DMS79 (cell line): ENCODE measurements at places on chromosomes 3 and 15.

DNA sequence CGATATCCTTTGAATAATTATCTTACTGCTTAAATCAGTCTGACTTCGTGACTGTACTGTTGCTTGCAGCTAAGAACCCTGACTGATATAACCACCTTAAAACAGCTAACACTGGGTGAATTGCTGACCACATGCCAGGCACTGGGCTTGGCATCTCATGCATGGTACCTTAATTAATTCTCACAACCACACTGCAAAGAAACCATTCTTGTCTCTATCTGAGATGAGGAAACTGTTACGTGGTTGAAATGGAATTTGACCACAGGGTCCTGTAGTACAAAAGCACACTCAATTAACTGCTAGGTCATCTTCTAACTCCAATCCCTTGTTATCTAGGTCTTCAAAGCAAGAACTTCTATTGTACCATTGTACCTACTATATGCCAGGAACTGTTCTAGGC lies 92.7 kb upstream of the PRICKLE2 start:
- DNase-seq = no peak

- DNase-seq = peak; percentile 19
Observed at GRCh38 chr15:44775953-44776352, 39.6 kb downstream of the TRIM69 start.

DNA sequence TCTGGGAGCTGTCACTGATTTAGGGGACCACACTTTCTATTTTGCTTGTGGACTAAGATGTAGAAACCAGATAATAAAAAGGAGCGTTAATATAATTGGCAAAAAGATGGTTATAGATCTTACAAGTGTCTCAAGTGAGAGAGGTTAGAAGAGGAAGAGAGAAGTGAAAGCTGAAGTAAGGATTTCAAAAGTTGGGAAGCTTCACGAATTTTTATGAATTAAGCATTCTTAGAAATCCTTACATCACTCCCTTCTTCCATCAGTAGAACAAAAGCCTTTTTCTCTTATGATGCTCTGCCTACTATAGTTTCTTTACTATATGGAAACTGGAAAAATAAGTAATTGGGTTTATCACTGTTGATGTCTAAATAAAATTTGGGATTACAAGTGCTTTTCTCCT lies 146.5 kb downstream of the FNDC3B start:
- no peak for DNase-seq

DNA sequence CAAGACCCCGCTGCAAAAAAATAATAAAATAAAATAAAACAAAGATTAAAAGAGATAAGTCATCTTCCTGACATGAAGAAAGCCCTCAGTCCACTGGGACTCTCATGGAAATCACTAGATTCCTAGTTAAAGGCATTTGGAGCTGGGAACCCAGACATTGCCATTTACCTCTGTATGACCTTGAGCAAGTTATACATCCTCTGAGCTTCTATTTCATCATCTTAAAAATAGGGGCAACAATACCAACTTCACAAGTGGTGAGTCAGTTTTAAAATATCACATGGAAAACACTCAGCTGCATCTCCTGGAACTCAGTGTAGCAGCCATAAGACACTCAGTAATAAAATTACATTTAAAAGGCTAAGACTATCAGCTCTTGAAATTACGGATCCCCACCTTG lies 334.8 kb downstream of the ERC2 start:
- no peak for DNase-seq

DNA sequence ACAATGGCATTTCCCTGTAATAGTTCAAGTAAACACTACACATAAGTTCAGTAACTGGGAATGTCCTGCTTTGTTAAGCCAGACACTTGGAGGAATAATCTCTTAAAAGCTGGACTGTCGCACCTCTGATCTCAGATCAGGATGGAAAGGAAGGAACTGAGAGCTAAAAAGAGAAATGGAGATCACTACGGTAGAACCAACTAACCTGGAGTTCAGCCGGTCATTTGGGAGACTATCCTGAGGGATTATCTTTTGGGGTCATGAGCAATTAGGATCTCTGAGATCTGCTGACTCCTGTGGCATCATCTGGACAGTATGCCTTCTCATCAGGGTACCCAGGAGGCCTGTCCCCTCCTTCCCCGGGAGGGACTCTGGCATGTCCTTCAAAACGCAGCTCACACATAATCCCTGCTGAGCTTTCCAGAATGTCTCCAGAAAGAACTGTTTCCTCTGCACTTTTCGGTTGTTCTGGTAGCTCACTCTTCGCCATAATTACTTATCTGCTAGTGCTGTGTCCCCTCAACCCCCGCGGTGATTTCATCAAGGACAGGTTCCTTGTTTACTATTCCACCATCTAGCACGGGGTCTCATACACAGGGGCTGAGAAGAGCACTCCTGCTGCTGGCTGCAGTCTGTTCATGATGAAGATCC lies 115.6 kb downstream of the SENP2 start:
- DNase-seq = no peak

GRCh38 chr15:60208709-60209108 lies 189.1 kb downstream of the ANXA2 start:
- peak; percentile 31 for DNase-seq

- no peak for DNase-seq
Observed at GRCh38 chr15:59609730-59610712, 1.6 kb upstream of the GCNT3 start.

DNA sequence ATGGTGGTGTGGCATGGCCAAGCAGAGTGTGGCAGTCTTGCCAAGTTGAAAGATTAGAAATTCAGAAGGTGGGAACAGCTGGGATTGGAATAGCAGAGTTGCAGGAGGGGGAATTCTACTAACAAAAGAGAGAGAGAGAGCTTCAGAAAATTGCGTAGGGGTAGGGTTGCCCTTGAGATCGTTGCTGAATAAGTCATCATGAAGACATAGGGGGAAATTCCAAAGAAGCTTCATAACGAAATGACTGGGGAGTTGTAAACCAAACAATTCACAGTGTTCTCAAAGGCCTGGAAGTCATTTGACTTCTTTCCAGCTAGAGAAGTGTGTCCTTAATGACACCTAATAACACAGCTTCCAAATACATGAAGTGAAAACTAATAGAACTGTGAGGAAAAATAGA lies 26.3 kb upstream of the TIPARP start:
- no peak for DNase-seq

DNA sequence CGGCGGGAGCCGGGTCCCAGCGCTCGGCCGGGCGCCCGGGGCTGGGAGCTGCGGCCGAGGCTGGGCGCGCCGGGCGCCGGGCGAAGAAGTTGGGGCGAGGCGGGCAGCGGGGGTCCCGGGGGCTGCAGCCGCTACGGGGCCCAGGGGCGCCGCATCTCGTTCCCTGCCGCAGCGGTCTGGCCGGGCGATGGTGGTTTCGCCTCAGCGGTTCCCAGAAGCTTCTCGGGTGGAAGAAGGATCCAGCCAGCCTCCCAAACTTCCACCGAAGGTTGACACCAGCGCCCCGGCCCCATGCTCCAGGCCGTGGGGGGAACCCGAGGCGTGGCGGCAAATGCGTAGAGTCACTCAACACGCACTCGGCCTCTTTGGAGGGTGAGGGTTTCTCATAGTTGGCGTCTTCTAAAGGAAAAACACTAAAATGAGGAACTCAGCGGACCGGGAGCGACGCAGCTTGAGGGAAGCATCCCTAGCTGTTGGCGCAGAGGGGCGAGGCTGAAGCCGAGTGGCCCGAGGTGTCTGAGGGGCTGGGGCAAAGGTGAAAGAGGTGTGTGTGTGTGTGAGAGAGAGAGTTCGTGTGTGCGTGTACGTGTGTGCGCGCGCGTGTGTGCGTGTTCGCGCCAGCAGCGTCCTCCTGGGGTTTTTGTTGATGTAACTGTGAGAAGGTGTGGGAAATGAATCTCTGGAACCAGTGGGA lies 940 bp downstream of the BOC start:
- DNase-seq = no peak

DNA sequence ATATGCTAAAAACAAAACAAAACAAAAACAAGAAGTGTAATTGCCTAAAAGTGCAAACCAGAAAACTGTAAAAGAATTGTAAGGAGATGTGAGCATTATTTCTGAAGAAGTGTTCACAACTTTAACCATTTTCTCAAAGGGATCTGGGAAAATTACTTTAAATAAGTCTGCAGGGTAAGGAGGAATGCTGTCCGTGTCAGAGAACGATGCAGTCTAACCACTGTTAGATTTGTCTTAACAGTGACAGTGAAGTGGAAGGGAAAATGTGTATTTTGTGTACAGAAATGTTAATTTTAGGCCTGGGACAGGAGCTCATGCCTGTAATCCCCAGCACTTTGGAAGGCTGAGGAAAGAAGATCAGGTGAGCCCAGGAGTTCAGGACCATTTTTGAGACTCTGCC lies 95.7 kb downstream of the DLG1 start:
- no peak for DNase-seq

DNA sequence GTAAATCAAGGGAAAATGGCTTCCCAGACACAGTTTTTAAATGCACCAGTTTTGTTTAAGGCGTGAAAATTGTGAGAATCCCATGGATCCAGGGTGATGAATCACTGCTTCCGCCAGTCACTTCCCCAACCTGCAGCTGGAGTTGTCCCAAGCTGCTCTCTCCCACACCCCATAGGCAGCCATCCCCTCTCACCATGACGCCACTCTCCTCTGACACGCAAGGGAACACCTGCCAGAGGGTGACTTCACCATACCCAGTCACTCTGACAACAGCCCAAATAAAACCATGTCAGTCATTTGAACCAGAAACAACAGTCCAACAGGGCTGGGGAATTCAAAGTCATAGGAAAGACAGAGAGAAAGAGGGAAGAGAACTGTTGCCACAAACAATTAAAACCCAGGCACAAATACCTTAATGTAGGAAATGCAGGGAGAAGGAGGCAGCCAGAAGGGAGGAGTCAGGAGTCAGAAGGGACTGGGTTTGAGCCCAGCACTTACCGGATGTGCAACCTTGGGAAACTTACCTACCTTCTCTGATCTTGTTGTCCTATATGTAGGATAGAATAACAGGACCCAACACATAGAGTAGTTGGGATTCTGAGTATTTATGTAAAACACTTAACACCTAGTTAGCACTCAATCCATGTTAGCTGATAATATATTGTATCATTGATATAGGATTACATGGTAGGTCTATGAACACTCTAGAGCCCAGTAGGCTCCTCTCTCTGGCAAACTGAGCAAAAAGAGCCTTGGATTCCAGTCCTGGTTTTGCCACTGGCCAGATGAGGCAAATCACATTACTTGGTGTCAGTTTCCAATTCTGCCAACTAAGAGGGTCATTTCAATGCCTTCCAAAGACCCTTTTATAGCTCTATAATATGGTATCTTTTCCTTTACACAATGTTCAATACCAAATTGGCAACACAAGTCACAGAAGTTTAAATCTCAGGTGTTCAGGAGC lies 326.3 kb upstream of the ICE2 start:
- DNase-seq = no peak
